D341Med (cell line): ENCODE measurements at places on chromosomes 4 and X.

GRCh38 chr4:65007841-65008439 lies 598.7 kb upstream of the TECRL start:
- DNase-seq, result peak; percentile 63

- DNase-seq, result no peak
These were observed 59.2 kb upstream of the TMEM47 start for GRCh38 chrX:34716302-34716701.

- DNase-seq, result no peak
These were observed 62.4 kb downstream of the NBDY start for GRCh38 chrX:56791456-56791855.

DNA sequence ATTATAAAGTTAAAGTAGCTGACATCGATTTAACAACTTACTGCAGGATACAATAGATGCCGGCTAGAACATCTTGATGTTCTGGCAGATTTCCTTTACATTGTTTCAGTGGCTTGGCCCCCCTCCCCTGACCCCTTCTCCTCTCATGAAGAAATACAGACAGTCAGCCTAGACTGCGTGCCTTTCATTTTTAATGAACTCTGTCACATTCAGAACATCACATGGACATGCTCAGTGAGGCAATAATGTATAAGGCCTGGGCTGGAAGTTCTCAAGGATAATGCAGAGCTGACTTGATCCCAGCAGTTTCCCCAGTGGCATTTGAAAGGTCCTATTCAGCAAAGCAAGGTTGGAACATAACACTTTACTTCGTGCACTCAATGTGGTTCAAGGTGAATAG lies 239.2 kb downstream of the ANK2 start:
- DNase-seq, result no peak

DNA sequence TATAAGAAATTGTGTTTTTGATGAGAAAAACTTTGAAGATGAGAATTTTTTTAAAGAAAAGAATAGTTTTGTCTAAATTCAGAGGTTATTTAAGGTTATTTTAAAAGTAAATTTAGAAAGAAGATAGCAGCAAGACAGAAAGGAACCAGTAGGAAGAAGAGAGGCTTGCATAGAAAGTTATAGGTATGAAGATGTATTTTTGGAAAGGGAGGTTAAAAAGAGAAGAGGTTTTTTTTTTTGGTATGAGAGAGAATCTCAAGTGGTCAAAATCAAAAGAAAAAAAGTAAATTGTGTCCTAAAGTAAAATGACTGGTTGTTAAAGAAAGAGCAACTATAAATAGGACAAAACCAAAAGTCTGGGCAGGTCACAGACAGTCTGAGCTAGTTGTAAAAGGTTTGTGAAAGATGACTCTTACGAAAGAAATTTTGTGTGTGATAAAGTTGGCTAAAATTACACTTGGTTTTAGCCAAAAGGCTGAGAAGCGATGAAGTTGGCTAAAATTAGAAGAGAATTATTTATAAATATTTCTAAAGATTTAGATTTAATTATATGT lies 16.4 kb upstream of the EIF4E start:
- no peak for DNase-seq

GRCh38 chr4:98689507-98690174 lies 31.2 kb upstream of the TSPAN5 start:
- no peak for DNase-seq

DNA sequence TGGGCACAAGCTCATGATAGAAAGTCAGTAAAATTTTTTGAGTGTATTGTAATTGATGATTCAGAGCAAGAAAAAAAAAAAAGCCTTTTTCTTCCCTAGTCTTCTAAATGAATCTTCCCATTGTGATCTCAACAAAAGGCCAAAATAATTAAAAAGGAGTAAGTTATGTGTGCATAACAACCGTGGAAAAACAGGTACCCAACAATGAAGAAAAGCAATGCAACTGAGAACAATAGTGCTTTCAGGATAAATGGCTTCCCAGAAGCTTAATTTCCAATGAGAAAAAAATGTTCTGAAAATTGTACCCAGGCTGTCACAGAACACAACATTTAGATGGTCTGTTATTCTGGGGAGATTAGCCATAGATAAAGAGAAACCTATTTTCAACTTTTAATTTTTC lies 399.0 kb upstream of the AGA start:
- no peak for DNase-seq

DNA sequence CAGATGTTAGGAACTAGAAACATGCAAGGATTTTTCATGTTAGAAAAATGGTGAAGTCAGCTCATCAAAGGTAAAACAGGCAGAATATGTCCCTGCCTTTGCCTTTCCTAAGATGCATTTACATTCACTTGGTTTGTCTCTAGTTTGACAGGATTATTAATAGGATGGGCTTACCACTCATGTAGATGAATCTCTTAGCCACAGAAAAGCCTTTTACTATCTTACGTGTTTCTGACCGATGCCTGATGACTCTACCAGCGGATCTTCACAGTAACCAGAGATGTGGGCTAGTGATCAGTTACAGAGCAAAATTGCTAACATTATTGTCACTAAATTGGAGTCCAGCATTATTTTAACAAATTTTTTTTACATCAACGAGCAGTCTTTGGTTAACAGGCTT lies 187.6 kb downstream of the MAML3 start:
- no peak for DNase-seq

GRCh38 chr4:25112366-25112994 lies 47.8 kb downstream of the SEPSECS start:
- DNase-seq, result no peak

GRCh38 chr4:69497886-69498395 lies 2.2 kb upstream of the UGT2B4 start:
- DNase-seq, result no peak

DNA sequence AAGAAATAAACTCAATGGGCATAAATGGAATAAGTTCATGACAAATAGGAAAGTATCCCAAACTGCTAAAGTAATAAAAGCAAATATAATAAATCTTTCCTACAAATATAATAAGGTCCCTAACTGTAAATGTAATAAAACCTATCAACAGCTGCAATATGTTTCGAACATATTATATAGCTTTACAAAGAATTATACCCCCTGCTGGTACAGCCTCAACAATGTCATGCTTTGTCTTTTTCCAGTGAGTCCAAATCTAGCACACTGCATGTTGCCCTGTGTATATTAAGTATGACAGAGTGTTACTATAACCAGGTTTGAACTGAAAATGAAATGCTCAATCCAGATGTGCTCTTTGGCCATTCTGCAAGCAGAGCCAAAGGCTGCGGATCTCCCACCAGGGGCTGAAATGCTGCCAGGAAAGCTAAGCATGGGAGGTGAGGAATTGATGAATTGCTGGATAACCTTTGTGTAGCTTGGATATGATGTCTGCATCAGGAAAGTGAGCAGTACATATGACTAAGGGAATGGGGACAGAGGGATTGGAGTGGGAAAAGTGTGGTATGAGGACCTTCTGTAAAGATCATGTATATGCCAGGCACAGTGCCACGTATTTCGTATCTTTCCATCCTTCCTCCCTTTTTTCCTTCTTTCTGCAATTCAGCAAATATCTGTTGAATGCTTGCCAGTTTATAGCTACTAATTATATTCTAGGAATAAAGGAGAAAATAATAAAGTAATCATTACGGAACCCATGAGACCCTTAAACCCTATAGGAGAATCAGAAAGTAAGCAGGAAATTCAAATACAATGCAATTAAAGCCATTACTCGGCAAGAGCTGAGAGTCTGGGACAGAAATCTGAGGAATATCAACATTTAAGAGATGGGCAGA lies 954.6 kb upstream of the LCORL start:
- DNase-seq, result no peak

- DNase-seq, result no peak
These were observed 296.3 kb upstream of the TENM3 start for GRCh38 chr4:181946902-181947301.

GRCh38 chr4:85747882-85748491 lies 273.0 kb downstream of the ARHGAP24 start:
- peak; percentile 48 for DNase-seq

GRCh38 chr4:39814403-39815185 lies 116.7 kb downstream of the UBE2K start:
- DNase-seq, result no peak

- DNase-seq, result no peak
These were observed 36.6 kb upstream of the DDX53 start for GRCh38 chrX:22963196-22963595.

- no peak for DNase-seq
These were observed 155.7 kb upstream of the MAP3K15 start for GRCh38 chrX:19670854-19671620.

DNA sequence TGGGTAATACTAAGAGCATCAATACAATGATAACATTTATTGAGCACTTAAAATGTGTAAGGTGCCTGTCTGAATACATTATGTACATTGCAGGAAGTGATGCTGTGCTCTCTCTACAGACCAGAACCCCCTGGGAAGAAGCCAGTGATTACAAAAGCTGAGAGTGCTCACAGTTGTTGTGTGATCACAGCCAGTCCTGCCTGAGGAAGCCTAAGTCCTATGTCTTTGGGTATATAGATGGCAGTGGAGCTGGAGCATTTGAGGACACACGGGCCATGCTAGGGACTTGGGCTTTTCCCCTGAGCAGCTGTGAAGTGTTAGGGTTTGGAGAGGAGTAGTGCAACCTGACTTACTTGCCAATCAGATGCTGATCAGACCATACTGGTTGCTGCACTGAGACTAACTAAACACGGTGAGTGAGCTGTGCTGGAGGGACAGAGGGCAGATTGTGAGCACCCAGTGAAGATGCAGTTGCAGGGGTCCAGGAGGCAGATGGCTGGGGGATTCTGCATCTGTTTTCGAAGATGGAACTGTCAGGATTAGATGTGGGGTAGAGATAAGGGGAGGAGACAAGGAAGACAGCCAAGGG lies 60.8 kb upstream of the TBC1D14 start:
- DNase-seq, result peak; percentile 60

DNA sequence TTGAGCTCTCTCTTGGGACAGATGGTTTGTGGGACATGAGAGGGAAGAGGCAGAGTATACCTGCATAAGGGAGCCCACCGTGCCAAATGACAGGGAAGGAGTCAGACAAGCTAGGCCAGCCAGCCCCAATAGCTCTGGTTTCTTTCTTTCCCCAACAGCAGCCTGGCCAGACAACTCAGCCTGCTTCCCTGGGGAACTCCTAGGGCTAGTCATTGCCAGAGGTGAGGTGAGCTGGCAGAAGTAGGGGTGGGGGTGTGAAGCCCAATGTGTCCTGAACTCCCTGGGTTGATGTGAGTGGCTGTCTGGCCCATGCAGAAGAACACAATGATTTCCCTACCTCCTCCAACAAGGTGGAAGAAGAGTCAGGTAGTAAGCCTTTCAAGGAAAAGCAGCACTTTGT lies 135.5 kb downstream of the AMMECR1 start:
- no peak for DNase-seq

DNA sequence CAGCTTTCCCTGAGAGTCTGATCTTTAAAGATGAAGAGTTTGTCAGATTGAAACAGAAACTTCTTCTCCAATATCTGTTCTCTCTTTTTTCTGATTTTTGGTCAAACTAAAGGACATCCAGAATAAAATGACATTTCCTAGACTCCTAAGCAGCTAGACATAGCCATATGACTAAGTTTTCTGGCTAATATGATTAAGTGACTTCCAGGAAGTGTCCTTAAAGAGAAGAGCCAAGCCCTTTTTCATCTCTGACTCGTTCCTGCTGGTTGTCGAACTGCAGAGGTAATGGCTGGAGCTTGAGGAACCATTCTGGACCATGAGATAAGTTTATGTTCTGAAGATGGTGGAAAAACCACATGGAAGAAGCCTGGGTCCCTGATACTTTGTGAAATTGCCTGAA lies 546.0 kb downstream of the BCOR start:
- no peak for DNase-seq

DNA sequence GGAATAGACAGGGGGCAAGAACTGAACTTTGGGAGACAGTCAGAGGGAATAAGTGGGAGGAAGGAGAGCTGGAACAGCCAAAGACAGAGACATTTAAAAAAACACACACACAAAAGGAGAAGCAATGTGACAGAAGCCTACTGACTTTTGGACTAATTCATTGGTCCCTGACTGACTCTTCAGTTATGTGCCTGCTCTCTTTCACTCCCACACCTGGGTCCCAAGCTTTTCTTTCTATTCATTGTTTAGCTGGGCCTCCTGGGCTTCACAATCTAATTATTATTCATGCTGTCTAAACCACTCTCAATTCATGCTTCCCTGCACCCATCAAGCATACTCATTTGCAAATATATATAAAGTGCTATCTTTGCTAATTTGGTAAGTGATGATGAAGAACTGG lies 139.2 kb upstream of the IRS4 start:
- no peak for DNase-seq

DNA sequence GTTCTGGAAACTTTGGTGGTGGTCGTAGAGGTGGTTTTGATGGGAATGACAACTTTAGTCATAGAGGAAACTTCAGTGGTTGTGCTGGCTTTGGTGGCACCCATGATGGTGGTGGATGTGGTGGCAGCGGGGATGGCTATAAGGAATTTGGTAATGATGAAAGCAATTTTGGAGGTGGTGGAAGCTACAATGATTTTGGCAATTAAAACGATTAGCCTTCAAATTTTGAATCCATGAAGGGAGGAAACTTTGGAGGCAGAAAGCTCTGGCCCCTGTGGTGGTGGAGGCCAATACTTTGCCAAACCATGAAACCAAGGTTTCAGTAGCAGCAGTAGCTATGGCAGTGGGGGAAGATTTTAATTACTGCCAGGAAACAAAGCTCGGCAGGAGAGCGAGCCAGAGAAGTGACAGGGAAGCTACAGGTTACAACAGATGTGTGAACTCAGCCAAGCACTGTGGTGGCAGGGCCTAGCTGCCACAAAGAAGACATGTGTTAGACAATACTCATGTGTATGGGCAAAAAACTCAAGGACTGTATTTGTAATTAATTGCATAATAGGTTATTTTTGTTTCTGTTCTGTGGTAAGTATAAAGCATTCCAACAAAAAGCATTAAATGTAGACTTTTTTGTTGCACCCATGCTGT lies 23.2 kb upstream of the SOD3 start:
- no peak for DNase-seq

DNA sequence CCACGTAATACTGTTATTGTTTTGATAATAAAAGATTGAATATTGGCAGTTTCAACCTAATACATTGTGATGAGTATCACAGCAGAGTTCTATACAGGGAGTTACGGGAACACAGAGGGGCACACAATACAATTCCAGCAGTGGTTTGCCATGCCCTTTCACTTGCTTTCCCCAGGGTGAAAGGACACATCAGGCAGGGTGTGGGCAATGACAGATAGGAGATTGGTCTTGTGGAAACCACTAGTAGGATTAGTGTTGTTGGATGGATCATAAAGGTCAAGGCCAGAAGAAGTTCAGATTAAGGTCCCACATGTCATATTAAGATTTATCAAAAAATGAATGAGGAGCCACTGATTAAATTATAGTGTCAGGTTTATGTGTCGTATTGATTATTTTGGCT lies 8.1 kb downstream of the HSD17B11 start:
- DNase-seq, result no peak

DNA sequence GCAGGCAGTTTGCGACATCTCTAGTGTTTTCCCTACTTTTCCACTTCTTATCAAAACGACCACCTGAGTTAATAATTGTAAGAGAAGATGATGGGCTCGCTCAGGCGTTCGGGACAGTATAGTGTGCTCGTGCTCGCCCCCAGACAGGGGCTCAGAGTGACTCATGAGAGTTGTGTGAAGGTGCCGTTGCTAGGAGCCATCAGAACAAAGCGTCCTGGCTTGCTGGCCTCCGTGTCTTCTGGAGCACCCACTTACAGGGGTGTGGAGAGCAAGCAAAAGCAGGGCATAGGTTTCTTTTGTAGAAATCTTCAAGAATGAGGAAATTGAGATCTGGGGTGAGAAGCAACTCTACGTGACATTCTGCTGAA lies 73.0 kb upstream of the ADGRG2 start:
- no peak for DNase-seq
